ENCODE measurements at places on chromosomes 1 and 21.

- no peak for DNase-seq
These were observed 743 bp downstream of the PHF13 start for GRCh38 chr1:6614019-6614928.

- peak; percentile 63 for DNase-seq
These were observed 1.5 kb upstream of the KCNH1 start for GRCh38 chr1:211135342-211135950.

DNA sequence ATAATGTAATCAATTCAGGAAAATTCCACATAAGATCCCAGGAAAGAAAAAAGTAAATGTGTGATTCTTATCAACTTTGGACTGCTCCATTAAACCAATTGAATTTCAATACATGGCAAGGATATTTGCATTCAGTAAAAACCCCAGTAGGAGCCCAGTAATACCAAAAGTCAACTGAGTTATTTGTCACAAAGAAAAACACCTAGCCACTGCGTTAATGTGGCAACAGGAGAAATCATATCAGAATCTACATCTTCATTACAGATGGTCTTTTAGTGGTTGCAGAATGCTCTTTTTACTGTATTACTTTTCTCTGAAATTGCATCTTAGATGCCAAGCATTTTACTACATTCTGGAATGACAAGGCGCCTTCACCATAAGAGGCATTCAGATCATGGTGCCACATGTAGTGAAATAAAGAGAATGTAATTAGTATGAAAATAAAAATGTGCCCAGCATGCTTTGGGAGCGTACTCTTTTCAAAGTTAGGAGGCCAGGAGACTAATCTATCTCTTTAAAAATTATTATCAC lies 180.7 kb downstream of the PATJ start:
- DNase-seq, result no peak

- DNase-seq, result no peak
These were observed 66.8 kb downstream of the NIBAN1 start for GRCh38 chr1:184907500-184907899.

- DNase-seq, result no peak
These were observed 42.6 kb downstream of the CFAP57 start for GRCh38 chr1:43214501-43215444.

GRCh38 chr1:211632808-211633523 lies 42.5 kb downstream of the NEK2 start:
- no peak for DNase-seq

GRCh38 chr1:168321945-168322344 lies 41.3 kb downstream of the TBX19 start:
- DNase-seq, result peak; percentile 34

DNA sequence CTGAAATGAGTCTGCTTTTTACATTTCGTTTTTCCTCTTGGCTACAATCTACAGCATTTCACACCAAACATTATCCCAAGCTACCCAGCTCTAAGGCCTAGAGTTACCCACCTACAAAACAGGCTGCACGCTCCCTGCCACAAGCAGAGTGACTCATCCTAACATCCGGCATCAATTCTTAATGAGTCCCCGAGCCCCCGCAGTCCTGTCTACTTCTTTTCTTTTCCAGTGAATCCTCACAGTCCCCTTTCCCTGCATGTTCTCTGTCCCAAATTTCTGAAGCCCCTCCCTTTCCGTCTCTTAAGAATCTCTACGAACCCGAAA lies 650 bp downstream of the PCNX2 start:
- peak; percentile 82 for DNase-seq
